ENCODE measurements at places on chromosomes 1 and 21.

DNA sequence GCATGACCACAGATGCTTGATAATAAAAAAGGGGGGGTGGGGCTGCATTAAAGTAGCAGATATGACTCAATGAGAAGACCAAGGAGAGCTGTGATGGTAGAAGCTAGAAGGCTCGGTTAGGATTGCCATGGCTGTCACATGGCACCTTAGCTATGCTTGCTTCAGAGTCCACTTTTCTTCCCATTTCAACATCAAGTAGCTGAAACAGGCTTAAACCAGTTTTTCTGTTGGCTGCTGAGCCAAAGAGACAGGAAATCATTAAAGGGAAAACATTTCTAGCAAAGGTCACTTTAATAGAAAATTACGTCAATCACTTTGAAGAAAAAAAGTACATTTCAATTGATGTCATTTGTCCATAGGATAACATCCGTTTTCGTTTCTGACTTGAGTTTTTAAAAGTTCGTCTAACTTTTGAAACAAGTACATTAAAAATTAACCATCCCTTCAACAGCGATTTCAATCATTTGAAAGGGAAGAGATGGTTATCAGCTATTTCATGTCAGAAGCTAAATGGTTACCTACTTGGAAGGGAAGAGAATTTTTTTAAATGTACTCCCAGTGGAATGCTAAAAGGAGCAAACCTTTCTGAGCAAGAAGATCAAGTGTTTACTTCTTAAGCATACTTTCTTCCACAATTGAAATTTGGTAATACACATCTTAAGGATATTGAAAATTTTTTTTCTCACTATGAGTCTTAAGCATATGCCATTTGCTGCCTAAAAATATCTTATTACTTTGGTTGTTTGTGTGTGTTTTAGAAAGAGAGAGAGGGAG lies 488.1 kb upstream of the PRMT6 start:
- DNase-seq = no peak

DNA sequence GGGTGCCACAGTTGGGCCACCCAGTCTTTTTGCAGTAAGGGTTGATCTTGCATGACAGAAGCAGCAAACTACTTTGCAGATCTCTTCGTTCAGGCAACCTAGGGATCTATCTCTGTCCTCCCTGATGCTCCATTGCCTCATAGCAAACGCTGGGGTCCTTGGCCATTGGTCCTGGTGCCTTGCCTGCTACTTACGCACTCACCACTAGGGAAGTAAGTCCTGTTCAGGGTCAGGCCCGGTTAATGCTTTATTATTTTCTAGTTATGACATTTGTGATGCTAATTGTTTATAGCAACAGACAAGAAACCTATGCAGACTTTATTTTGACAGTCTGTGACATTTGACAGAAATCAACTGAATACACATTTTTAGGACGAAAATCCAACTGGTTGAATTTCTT lies 326.5 kb upstream of the FMN2 start:
- DNase-seq = no peak

DNA sequence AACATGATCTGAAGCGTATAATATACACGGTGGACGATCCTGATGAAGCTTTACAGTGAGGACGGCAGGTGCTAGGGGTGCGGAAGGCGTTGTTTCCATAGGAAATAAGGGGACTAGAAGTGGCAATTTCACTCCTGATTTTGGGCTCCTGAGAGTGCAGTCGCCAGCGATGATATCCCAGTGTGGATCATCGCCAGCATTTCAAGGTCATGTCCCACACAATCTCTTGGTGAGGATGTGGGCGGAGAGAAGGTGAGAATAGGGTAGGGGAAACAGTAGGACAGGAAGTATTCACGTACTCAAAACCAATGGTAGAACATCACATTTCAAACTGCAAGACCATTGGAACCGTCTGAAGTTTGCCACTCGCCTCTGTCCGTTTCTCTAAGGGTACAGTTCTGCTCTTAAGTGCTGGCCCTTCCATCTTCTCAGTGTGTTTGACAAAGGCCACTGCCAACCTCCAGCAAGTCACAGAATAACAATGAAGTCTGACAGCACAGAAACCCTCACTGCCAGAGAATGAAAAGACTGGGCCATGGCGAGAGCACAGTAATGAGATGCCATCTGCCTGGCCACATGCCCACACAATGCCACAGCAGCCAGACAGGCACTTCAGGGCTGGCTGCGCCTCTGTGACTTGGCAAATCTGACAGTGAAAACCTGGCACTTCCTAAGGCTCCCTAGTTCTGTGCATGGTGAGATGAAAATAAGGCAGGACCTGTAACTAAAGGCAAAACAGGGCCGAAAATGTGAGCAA lies 27.9 kb downstream of the PCSK9 start:
- DNase-seq = no peak

DNA sequence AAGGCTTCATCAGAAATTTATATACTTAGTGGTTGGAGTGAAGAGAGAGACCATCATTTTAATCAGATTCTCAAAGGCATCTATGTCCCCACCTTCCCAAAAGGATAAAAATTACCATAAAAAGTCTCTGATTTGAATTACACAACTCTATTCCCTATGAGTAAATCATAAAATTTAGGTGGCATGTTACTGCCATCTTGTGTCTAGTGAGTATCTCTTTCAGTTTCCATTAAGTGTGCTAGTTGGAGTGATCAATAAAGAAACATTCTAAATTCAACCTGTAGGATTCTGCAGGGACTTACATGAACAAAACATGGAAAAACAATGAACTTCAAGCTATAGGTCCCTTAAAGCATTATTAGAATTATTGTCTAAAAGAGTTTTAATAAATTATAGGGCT lies 655.4 kb downstream of the LTN1 start:
- peak; percentile 59 for DNase-seq

DNA sequence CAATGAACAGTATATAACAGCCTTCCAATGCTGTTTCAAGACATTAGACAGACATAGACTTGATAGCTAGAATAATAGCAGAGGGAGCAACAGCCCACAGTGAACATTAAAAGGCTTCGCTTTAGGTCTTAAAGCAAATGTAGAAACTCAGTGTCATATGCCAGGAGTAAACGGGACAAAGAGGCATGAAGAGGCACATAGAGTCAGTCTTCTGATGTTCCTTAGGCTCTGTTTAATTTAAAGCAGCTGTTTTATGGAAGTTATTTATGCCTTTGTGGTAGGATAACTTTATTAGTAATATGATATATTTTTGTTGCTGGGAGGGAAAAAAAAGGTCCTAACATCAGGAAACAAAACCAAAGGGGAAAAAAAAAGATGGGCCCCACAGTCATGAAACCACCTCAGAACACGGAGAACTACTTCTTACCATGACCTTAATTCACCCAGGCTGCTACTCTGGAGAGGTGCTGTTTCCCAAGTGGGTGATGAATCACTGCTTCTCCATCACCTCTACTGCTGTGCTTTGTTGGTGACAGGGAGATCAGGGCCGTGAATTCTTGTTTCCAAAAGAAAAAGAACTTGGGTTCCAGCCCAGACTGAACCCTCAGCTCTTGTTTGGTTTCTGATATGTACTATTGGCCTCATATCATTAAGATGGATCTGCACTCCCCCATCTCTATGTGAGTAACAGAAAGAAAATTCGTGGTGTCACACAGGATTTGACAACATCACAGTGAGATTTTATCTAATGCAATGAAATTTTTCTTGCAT lies 616.9 kb downstream of the KIF26B start:
- no peak for DNase-seq

- no peak for DNase-seq
These were observed 19.8 kb downstream of the COL16A1 start for GRCh38 chr1:31683997-31684396.

- DNase-seq = no peak
These were observed 37.3 kb upstream of the ZSWIM5 start for GRCh38 chr1:45243476-45244343.

GRCh38 chr1:230768903-230769570 lies 21.8 kb downstream of the CAPN9 start:
- DNase-seq = no peak

DNA sequence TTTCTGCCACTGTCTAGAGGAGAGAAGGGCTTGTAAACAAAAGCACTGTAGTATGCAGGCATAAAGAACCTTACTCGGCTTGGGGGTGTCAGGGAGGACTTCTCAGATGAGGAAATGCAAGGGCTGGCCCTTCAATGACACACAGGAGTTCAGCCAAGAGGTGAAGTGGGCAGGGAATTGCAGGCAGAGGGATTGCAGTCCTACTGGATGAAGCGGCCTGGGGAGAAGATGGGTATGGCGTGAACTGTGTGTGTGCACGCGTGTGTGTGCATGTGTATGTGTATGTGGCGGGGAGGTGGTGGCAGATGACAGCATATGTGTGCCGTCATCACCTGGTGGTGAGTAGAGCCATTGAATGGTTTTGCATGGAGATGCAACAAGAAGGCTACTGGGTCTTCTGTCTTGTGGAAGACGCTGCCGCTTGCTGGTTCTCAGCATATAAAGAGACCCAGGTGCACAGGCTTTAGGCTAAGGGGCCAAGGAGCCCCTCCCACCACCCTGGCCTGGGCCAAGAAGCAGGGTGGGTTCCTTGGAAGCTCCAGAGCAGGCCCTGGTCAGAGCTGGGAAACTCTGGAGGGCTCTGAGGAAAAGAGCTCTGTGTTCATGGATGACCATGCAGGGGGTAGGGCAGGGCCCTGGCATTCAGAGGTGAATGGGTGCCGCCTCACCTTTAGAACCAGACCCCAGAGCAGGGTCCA lies 4.1 kb upstream of the EPS8L3 start:
- DNase-seq = no peak

GRCh38 chr1:57879700-57880099 lies 455.8 kb upstream of the DAB1 start:
- no peak for DNase-seq

- DNase-seq = no peak
These were observed 228.4 kb downstream of the ATG4C start for GRCh38 chr1:63012339-63012738.

DNA sequence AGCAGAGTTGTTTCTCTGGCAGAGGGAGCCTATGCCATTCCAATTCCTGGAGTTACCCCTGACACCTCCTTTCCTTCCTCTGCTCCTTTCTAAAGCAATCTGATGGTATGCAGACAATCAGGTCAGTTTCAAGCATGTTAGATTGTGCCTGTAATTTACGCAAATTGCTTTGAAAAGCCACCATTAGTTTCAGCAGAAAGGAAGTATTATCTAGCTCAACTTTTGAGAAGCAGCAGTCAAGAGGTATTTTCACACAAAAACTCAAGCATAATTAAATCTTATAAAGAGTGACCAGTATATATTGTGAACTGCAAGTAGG lies 2.2 kb downstream of the ERRFI1 start:
- DNase-seq = no peak

- no peak for DNase-seq
These were observed 11.9 kb downstream of the TSPAN2 start for GRCh38 chr1:115077286-115077983.

DNA sequence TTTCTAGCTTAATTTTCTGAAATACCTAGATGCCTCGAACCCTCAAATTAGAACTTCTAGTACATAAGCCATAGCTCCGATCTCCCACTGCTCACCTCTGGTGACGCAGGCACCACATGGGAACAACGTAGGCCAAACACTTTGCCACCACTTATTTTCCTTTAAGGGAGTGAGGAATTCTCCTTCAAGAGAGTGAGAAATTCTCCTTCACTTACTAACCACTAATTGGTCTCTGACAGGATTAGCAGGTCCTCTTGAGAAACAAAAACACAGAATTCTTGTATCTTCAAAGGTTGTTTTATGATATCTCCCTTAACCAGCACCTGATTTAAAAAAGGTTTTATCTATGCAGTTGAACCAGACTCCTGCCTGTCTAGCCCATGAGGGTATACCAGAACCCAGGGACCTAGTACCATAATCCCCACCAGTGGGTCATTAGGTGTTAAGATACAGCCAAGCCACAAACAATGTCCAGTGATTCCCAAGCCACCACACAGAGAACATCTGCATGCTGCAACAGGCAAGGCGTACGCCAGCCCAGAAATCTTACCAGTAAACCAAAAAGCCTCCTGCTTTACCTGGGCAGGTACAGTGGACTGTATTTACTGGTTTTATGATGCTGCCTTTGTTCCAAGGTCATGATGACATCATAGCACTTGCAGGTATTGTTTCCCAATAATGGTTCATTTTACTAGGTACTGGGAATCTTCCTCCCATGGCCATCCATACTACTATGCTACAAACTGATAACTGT lies 20.3 kb upstream of the CXADR start:
- no peak for DNase-seq

- no peak for DNase-seq
These were observed 38.3 kb downstream of the ECE1 start for GRCh38 chr1:21251773-21252471.

- no peak for DNase-seq
These were observed 49.7 kb downstream of the FHAD1 start for GRCh38 chr1:15296585-15297321.

GRCh38 chr1:218711884-218712674 lies 366.9 kb downstream of the TGFB2 start:
- no peak for DNase-seq
